ENCODE measurements at places on chromosomes 16 and 17.

DNA sequence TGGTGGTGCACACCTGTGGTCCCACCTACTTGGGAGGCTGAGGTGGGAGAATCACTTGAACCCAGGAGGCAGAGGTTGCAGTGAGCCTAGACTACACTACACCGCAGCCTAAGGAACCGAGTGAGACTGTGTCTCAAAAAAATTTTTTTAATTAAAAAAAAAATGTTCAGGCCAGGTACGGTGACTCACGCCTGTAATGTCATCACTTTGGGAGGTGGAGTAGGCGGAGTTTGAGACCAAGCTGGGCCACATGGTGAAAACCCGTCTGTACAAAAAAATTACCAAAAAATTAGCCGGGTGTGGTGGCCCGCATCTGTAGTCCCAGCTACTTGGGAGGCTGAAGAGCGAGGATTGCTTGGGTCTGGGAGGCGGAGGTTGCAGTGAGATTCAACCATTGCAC, 3.6 kb upstream of the FAM222B start:
- no peak for DNase-seq

DNA sequence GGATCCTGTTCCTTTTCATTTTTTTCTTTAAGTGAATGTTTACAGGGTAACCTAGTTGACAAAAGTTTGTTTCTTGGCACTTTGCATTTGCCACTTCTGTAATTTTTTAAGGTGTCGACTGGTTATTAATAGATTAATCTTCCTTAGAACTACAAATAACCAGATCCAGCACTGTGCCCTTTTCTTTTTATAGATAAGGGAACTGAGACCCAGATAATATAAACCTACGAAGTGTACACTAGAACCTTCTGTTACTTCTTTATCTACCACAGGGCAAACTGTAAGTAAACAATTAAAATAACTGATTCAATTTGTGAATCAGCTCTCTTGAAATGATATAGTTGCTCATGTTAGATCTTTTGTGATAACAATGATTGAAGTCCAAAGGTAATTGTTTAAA, 55.4 kb downstream of the NLK start:
- no peak for DNase-seq

- no peak for DNase-seq
These were observed 103.7 kb downstream of the GRIN2A start for GRCh38 chr16:10078541-10078949.

- DNase-seq = peak; percentile 78
These were observed 15.6 kb upstream of the AURKB start for GRCh38 chr17:8225813-8226535.

GRCh38 chr17:43634591-43635125, 27.1 kb downstream of the MEOX1 start:
- DNase-seq = no peak

DNA sequence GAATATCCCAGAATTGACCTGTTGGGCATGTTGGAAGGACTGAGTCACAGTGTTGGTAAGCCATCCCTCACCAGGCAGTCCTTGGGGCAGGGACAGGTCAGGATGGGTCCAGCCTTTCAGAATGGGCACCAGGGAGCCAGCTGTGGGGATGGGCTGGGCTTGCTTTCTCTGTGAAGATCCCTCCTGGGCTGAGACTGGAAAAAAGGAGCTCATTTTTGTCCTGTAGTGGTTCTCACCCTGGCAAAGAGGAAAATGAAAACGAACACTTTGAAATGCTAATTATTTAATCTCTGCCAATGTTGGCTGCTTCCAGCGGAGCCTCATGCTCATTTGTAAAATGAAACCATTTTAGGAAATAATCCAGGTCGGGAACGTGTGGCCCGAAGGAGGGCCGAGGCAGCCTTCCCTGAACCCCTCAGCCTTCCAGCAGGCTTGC, 237.5 kb upstream of the SALL1 start:
- no peak for DNase-seq

- no peak for DNase-seq
These were observed 144.5 kb downstream of the RPTOR start for GRCh38 chr17:80689129-80689619.
